ENCODE measurements at places on chromosomes 16 and 17.

DNA sequence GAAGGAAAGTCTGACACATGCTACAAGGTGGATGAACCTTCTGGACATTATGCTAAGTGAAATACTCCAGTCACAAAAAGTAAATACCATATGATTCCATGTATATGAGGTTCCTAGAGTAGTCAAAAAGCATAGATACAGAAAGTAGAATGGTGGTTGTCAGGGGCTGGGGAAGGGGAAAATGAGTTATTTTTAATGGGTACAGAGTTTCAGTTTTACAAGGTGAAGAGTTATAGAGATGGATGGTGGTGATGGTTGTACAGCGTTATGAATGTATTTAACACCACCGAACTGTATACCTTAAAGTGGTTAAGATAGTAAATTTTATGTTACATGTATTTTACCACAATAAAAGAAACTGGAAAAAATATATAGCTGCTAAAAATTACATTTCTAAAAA is 17.9 kb downstream of the RAD51D start:
- DNase-seq: no peak

- no peak for DNase-seq
Observed at GRCh38 chr17:80526116-80526910, 18.3 kb upstream of the RPTOR start.

DNA sequence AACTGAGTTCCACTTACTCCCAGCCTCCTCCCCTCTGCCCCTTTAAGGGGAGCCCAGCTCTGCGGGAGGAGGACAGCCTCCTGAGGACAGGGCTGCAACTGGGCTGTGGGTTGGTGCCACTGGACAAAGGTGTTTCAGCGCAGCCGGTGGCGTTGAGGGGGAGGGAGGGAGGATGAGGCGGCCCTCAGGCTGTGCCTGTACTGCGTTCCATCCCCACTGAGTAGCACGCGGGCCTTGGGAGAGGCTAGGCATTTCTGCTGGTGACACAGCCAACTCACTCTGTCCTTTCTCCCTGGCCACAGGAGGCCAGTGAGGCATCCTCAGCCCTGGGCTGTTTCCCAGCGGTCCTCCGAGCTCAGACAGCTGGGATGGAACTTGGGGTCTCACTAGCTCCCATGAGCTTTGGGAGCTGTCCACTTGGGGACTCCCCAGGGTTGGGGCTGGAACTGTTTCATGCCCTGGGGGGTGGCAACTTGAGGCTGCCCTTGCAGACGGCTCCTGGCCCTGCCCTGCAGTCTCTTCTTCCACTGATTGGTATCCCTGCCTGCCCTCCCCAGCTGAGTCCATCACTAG is 70.5 kb downstream of the MPRIP start:
- DNase-seq: no peak

DNA sequence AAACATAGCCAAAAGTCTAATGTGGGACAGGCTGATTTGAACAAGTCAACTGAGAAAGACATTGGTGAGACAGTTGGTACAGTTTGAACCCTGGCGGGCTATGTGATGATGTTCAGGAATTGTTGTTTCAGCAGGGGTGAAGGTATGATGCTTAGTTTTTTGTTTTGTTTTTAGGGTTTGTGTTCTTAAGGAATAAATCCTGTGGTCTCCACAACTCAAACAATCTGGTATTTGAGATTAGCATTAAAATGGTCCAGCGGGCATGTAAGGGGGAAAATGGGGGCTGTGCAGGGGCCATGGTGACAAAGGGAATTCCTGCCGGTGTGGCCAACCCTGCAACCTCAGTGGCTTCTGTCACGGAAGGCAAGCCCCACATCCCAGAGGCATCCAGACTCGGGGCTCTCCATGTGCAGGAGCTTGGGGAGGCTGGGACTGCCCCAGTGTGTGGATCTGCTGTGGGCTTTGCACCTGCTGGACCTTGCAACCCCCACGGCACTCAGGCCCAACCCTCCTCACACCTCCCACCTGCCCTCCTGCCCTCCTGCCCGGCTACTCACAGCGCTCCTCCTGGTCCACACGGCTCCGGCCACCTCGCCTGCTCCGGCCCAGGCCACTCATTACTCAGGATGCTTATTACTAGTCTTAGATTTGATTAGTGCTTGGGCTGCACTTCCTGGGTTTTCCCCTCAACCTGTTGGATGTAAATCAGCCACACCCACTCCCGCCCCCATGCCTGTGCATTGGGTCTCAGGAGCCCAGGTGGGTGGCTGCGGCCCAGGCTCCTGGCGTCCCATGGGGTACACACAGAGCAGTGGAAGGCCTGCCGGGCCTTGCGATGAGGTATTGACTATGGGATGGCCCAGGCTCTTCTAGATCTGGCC is at the start of gene TNFRSF13B:
TSS of gene TNFRSF13B (minus strand) at position 661 of the 881 bp plus-strand sequence. CDS start at position 618, 43 bp downstream.
- no peak for DNase-seq

DNA sequence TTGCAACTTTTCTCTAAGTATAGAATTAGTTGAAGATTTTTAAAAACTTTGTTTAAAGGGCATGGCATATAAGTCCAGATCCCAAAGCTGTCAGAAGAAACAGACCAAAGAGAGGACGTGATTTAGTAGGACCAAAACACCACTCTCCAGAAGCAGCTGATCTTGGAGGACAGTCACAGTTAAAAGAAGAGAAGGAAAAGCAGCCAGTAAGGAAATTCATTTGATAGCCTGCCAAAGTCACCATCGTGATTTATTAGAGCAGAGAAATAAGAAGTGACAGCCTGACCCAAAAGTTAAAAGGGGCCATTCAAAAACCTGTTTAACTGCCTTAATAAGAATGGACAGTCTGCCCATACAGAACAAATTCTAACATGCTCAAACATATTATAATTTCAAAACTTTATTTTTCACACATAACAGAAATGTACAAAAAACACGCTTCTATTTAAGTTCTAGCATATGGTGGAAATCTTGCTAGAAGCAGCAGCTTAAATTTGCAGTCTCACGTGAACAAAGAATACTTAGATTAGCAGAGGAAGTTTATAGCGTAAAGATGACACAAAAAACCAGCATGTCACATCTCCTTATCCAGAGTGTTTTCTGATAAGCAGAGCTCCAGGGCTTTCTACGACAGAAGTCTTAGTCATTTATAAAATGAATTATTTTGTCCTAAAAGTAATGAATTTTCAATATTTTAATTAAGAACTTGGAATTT is 37.2 kb downstream of the TXNDC11 start:
- DNase-seq: no peak

DNA sequence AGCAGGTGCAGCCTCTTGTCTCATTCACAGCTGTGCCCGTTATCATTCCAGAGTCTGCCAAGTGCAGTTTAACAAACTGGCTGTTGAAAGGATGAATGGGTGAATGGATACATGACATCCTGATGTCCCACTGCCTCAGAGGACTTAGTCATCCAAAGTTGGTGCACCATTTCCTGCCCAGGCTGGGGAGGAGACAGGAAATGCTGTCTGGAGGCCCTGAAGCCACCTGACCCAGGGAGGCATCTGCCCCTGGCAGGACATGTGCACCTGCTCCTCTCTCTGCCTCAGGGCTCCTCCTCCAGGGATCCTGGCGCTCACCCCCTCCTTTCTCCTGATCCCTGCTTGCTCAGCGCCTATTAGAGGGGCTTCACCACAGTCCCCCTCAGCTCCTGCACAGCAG is 1.8 kb upstream of the CD300C start:
- DNase-seq: no peak

DNA sequence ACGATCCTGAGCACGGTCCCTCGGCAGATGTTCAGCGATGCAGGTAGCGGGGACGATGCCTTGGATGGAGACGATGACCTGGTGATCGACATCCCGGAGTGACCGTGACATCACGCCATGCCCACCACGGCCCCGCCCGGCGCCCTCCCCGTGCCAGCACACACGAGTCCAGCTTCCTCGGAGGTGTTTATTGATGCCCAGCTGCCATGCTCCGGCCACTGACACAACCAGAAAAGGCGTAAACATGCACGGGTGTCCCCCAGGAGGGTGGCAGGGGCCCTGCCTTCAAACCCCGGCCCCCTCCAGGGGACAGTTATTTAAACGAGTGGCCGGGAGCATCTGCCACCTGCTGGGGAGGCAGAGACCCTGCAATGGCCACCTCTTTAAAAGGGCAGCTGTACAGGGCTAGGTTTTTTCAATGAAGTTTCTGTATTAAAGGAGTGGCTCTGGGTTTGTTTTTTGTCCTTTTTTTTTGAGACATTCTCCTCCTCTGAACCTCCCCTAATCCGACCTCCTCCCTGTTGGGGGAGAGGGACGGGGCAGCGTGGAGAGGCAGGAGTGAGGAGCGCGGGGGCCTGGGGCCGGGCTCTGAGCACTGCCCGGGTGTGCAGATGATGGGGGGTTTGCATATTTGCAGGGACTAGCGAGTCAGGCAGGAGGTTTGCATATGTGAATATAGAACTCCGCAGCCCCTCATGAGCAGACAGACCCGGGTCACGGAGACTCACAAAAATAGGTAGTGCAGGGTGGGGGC is 5.3 kb downstream of the DOC2A start:
- DNase-seq: no peak

- DNase-seq: no peak
Observed at GRCh38 chr17:20989481-20989880, 53.3 kb downstream of the USP22 start.

DNA sequence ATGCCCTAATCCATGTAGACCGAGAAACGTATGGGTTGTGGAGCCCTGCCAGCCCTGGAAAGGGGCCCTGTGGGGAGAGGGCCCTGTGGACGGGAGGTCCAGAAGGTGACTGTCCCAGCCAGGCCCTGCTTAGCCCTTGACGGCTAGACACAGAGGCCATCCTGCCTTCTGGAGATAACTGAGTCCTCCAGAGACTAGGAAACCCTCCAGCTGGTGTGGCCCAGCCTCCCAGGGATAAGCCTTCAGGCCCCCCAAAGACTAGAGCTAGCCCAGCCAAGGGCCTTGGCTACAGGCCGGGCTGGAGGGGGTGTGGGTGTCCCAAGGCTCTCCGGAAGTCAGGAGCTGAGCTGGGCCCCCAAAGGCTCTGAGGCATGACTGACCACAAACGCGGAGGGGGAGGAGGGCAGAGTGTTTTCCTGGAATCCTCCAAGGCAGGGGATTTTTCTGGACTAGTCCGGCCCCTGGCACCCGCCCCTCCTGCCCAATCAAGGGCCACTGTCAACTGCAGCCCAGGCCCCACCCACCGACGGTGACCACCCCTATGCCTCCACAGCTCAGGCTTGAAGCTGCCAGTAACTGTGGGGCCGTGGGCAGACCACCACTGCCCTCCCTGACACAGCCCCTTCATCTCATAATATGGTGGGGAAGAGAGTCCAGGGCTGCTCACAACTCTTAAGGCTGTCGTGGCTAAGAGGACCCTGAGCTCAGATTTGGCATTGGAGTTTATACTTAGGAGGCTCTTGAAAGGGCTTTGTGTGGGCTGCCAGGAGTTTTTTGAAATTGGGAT is 885 bp upstream of the VASN start:
- DNase-seq: no peak

GRCh38 chr17:68861602-68862001 is 93.6 kb downstream of the ABCA8 start:
- no peak for DNase-seq

- DNase-seq: no peak
Observed at GRCh38 chr17:42153919-42154742, 658 bp downstream of the RAB5C start.

DNA sequence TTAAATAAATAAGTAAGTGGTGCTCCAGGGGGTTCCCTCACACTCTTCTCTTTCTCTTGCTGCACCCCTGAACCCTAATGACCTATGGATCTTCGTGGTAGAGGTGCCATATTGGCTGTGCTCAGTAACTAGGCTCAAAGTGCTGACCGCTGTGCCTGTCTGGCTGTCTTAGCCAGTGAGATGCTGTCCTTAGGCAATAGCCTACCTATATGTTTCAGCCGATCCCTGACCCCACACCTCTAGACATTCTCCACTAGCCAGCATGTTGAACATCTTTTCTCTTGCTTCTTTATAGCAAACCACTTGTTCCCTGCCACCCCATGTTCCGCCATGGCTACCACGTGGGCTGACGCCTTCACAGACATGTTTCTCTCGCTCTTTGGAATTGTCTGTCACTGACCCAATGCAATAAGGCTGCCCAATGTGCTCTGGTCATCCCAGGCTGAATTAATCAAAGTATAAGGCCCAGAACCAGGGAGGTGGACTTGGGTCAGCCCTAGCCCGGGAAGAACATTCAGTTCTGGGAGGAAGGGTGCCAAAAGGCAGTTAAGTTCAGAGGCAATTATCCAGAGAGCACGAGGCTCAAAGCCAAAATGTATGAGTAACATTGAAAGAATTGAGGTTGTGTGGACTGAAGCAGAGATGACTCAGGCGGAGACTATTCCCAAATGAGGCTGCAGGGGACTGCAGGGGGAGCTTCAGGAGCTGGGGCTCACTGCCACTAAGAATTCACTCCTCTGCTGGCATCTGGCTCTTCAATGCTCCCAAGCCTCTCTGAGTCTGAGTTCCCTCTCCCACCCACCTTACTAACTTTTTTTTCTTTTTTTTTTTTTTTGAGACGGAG is 28.7 kb upstream of the TNRC6A start:
- DNase-seq: peak; percentile 77

- no peak for DNase-seq
Observed at GRCh38 chr17:80811181-80812105, 180.2 kb upstream of the CHMP6 start.

DNA sequence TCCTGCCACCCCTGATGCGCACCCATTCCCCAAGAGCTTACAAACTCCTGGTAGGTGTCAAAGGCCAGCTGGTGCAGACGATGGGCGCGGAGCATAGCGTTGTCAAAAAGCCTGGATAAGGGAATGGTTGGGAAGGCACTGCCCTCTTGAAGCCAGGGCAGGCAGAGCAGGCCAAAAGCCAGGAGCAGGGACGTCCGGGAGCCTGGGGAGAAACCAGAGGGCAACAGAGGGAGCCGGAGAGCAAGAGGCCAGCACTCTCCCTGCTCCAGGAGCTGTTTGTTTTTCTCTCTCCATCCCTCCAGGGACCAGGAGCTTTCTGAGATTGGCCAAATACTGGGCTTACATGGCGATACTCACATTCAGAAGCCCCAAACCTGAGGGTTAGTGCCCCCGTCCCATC is 334 bp downstream of the GH1 start:
- no peak for DNase-seq

- no peak for DNase-seq
Observed at GRCh38 chr17:31318298-31318801, 3.1 kb downstream of the EVI2A start.

DNA sequence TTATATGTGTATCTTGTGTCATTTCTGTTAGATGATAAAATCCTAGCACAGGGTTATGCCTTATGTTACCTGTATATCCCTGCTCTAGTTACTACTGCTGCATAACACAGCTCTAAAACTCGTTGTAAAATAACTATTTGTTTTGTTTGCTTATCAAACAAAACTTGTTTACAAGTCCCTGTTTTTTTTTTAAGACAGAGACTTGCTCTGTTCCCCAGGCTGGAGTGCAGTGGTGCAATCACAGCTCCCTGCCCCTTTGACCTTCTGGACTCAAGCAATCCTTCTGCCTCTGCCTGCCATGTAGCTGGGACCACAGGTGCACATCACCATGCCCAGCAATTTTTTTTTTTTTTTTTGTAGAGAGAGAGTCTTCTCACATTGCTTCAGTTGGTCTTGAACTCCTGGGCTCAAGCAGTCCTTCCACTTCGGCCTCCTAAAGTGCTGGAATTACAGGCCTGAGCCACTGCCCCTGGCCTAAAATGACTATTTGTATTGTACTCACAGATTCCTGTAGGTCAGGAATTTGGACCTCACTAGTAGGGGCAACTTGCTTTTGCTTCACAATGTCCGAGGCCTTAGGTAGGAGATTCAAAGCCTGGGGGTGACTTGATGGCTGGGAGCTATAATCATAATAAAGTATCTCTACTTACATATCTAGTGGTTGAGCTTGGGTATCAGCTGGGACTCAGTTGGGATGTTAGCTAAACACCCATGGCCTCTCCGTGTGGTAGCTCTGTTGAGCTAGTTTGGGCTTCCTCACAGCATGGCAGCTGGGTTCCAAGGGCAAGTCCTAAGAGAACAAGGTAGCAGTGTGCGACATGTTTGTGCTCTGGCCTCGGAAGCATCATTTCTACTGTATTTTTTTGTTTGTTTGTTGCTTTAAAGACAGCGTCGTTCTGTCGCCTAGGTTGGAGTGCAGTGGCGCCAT is 12.6 kb downstream of the DUSP14 start:
- DNase-seq: no peak

Measured in NT2/D1 (cell line).